ENCODE measurements at places on chromosomes 6 and 20.

DNA sequence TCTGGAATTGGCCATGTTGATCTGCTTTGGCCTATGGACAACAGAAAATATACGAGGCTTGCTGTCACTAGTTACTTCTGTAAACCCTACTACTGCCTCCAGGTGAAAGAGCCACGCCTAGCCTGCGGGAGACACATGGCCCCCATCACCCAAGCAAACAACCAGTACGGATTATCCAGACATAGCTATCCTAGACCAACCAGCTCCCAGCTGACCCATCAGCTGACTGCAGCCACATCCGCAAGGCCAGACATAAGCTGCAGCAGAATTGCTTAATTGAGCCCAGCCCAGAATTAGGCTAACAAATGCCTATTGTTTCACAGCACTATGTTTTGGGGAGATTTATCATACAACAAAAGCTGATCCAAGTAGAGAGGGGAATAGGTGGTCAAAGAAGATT is 13.5 kb downstream of the REV3L start:
- DNase-seq, result no peak

GRCh38 chr6:90605749-90606340 is 19.0 kb upstream of the MAP3K7 start:
- DNase-seq, result no peak

- no peak for DNase-seq
Measured at GRCh38 chr6:158629367-158630221, 14.9 kb downstream of the DYNLT1 start.

GRCh38 chr6:169168706-169169105 is 84.9 kb downstream of the THBS2 start:
- DNase-seq, result no peak
